ENCODE measurements at places on chromosomes 16 and 17.

GRCh38 chr16:19935694-19936093 is 51.0 kb upstream of the GPRC5B start:
- DNase-seq = no peak

DNA sequence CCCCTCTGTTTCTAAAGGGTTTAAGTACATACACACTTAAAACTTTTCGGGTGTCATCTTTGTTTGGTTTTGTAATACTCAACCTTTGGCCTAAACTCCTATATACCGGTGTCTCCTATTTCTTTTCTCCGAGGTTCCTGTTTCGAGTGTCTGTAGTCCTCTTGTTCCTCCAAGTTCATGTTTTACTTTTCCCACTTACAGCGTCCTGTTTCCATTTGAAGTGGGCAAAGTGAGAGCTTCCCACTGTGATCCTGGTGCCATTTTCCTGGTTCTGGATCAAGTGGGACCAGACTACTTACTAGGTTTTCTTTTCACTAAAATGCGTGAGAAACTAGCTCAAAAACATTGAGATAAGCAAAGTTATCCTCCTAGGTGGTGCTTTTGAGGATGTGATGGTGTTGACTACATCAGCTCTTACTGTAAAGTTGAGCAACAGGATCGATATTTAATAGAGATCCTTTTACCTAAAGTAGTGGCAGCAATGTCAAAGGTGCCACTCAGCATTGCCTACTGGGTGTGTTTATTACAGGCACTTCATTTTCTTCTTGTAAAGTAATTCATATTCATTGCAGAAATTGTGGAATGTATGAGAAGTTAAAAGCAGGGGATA is 1.3 kb downstream of the PSMD3 start:
- DNase-seq = no peak

- DNase-seq = no peak
These were observed 32.7 kb upstream of the SCNN1B start for GRCh38 chr16:23269248-23269953.

GRCh38 chr16:85238233-85238647 is 126.0 kb upstream of the CIBAR2 start:
- peak; percentile 98 for DNase-seq

DNA sequence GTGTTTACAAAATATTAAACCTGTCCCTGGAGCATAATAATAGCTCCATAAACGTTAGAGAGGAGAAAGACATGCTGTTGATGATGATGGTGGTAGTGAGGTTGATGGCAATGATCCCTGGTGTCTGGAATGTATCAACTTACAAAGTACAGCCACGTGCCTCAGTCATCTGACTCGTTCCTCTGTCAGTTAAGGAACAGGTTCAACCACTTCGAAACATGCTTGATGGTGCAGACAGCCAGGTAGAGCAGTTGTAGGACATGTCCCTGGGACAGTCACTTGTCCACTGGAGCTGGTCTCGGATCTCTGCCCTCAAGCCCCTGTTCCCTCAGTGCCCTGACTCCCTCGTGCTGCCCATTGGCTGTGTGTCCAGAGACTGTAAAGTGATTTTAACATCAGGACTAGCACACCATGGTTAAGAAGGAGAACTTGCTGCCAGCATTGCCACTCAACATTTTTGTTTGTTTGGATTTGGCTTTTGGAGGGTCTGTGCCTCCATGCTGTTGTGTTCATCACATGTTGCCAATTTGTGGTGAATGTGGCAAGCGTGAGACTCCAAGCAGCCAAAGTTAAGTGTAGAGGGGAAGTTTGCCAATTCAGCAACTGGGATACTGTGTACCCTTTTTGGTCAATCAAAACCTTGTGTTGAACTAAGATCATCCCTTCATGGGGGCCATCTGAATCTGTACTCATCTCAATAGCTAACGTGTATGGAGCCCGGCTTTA is 16.3 kb upstream of the SALL1 start:
- DNase-seq = no peak

DNA sequence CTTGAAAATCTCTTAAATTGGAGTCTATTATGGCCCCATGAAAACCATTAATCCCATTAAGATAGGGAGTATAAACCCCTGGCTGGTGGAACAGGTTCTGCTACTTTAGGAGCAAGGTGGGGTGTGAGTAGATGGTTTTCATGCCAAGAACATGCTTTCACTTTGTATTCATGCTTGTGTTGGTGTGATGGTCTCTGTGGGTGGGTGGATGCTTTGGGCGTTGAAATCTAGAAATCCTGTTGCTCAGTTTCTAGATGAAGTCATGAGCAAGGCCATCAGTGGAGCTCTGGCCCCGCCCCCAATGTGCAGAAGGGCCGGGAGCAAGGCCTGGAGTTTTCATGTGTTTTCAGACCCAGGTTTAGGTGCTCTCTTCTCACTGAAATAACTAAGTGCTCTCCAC is 20.1 kb downstream of the PLD6 start:
- DNase-seq = peak; percentile 12

DNA sequence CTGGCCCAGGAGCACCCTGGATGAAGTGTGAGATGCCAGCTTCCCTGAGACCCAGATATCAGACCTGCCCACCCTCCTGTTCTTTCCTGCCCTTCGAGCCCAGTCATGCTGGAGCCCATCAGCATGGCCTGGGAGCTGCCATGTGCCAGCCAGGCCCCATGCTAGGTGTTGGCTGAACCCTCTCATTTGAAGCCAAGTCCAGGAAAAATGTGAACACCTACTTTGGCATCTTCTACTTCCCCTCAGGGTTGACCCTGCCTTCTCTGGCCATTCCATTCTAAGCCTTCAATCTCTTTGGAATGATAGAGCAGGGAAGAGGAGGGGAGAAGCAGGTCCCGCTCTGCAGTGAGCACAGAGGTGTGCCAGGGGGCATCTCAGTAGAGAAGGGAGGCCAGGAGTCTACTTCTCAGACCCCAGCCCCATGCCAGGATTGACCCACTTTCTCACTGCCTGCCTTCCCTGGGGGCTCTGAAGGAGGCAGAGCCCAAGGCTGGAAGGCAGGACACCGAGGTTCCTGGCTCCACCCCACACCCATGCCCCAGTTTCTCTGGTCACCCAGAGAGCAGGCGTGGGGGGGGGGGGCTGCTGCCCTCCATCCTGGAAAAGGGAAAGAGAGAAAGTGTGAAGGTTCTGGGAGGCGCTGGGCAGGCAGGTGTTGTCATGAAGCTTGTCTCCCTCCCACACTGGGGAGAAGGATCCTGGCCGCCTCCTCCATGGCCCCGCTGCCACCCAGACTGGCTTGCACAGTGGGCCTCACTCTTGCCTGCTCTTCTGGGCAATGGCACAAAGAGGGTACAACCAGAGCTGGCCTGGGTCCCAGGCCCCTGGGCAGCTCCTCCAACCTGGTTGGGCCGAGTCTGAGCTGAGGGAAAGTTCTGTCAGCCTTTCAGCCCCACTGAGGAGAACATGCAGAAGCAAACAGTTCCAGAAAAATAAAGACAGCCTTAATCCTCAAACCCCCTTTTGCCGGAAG is 9.3 kb downstream of the HDAC5 start:
- no peak for DNase-seq

GRCh38 chr17:72222661-72223380 is 102.0 kb downstream of the SOX9 start:
- no peak for DNase-seq

- DNase-seq = peak; percentile 21
These were observed 21.5 kb upstream of the PECAM1 start for GRCh38 chr17:64411999-64412771.

DNA sequence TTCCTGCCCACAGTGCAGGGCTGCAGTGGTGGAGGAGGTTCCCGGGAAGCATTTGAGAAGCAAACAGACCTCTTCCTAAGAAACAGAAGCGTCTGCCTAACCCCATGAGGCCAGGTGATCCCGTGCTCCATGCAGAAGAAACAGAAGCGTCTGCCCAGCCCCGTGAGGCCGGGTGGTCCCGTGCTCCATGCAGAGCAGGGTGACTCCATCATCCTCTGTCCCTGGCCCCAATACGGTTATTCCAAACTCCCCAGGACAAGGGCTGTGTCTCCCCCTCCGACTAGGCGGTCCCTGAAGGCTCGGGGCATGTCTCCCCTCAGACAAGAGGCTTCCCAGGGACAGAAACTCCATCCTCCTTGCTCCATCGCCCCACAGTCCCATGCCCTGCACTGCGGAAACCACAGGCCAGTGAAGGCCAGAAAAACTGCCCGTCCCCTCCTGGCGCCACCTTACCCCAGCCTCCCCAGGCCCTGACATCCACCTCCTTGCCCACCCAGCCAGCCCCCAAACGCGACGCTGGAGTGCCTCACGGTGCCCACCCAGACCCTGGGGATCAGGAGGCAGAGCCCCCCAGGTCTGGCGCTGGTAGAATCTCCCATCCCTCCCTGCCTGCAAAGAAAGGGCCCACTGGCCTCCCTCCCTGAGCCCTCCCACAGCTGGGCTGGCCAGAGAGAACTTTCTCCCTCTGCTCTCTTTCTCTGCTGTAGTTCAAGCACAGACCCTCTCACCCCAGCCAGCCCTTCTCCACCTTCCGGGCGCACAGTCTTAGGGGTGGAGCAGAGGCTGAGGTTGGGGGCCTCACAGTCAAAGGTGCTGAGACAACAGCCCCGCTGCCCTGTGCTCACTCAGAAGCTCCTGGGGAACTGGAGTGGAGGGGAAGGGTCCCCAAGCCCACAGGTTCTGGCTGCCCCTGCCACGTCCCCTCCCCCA is 30.6 kb upstream of the KRT17 start:
- DNase-seq = no peak

GRCh38 chr17:59779521-59779920 is 72.1 kb downstream of the VMP1 start:
- DNase-seq = no peak

DNA sequence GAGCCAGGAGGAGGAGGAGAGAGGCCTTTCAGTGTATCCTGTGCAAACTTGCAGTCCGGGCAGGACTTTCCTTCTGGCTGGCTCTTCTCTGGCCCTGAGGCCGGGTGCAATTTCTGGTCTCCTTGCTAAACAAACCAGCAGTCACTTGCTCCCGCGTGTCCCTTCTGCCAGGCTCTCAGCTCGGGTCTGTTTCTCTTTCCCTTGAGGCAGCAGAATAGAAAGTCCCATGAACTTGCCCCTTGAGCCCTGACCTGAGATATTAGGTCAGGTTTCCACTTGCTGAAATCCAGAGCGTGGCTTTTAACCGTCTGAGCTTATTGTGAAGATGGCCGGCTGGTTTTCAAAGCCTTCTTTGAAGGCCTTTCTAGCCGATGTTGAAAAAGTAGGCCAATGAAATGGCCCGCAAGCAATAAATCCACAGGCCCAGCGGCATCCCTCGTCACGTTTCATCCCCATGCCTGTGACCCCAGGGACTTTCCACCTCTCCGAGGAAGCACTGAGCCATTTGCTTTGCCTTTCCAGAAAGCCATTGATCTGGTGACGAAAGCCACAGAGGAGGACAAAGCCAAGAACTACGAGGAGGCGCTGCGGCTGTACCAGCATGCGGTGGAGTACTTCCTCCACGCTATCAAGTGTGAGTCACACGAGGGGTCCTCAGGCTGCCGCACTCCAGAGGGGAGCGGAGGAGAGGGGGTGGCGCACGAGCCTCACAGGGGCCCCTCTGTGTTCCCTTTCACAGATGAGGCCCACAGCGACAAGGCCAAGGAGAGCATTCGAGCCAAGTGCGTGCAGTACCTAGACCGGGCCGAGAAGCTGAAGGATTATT is 4.5 kb downstream of the VPS4A start:
- DNase-seq = no peak

DNA sequence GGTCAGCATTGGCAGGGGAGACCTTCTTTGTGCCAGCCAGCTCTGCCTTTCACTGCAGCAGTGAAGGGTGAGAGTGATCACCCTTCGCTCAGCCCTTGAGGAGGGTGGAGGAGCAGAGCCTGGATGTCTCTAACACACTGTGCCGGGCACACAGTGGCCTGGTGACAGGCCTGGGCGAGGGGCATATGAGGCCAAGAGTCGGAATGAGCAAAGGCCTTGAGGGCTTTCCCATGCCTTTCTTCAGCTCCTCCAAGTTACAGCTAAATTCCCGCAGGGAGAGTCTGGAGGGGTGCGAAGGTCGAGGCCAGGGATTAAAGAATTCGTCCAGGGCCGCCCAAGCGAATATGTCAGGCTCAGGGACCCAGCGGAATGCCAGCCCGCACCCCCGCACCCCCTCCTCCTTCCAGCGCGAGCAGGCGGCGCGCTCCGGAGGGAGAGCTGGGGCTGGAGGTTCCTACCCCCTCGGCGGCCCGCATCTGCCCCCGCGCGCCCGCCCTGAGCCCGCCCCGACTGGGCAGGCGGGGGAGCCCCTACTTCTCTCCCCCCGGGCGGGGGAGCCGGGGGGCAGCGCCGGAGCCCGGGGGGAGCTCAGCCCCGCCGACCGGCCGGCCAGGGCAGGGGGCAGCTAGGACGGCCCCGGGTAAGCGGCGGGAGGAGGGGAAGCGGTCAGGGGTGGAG is at the start of gene RASL10B:
Gene RASL10B (plus strand): TSS at position 401 of the 678 bp plus-strand sequence. CDS start 3,546 bp downstream, outside the sequence.
- DNase-seq = peak; percentile 43

DNA sequence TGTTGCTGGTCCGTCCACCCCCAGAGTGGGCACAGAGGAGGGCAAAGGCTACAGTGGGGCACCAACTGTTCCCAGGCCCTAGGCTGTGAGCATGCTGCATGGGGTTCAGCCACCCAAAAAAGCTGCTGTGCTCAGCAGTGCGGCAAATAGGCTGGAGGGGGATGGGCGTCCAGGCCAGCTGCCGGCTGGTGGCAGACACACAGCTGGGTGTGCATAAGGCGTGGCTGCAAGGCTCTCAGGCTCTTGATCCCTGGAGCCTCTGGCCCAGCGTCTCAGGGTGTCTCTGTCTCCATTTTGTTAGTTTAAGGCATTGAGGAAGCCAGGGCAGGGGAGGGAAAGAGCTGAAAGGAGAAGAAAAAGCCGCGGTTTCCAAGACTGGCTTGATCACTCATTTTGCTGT is 8.8 kb downstream of the RPL19 start:
- no peak for DNase-seq

- peak; percentile 14 for DNase-seq
These were observed 30.1 kb upstream of the ABCC1 start for GRCh38 chr16:15919331-15919730.

DNA sequence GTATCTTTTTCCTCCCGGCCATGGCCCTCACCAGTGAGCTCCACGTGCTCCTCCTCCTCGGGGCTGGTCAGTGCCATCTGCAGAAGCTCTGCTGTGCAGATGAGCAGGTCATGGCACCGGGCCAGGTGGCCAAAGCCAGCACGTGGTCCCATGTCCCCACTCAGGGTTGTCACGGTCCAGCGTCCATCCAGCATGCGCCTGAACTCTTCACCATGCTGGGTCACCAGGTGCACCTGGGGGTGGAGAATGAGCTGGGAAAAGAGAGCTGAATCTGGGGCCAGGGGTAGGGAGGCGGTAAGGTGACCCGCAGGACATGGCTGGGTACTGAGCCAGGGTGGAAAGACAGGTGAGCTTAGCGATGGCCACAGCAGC is 1.3 kb downstream of the DHX58 start:
- DNase-seq = no peak

DNA sequence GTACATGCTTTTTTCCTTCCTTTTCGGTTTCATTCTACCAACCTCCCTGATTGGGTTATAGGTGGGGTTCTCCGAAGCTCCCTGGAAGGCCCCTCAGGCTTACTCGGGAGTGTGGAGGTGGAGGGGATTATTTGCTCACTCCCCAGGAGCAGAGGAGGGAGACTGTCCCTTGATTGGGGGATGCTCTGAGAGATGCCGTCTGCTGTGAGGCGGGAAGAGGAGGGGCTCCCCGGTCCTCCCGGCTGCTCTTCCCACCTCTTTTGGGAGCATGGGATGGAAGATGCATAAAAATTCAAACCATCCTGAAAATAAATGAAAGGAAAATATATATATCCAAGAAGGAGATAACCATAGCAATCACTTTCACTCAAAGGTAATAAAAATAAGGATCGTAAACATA is 16.1 kb upstream of the RPTOR start:
- no peak for DNase-seq
